ENCODE measurements at places on chromosomes 11 and 22. TPM values are rescaled to one million over a fixed set of nuclear protein-coding genes. Genes with fewer than 3 reads are reported as not detected.

DNA sequence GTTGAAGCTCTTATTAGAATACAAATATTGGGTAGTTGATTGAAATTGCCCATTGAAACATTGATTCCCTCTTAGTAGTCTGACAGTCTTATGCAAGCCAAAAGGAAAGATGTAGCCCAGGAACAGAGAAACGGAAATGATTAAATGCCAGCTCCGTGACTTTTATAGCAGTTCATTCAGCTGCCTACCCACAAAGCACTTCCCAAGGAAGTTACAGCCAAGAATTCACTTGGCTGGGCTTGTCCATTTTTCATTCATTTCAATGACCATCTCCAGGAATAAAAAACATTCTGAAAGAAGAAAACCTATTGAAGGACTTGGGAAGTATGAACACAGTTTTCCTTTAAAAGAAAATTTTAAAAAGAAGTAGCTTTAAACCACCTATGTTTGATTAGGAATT, 62.0 kb downstream of the NCAM1 start:
- no peak for DNase-seq

GRCh38 chr11:11538277-11538960, 83.4 kb downstream of the GALNT18 start:
- DNase-seq = no peak

- DNase-seq = no peak
These were observed 22.0 kb downstream of the ST14 start for GRCh38 chr11:130181295-130182272.

DNA sequence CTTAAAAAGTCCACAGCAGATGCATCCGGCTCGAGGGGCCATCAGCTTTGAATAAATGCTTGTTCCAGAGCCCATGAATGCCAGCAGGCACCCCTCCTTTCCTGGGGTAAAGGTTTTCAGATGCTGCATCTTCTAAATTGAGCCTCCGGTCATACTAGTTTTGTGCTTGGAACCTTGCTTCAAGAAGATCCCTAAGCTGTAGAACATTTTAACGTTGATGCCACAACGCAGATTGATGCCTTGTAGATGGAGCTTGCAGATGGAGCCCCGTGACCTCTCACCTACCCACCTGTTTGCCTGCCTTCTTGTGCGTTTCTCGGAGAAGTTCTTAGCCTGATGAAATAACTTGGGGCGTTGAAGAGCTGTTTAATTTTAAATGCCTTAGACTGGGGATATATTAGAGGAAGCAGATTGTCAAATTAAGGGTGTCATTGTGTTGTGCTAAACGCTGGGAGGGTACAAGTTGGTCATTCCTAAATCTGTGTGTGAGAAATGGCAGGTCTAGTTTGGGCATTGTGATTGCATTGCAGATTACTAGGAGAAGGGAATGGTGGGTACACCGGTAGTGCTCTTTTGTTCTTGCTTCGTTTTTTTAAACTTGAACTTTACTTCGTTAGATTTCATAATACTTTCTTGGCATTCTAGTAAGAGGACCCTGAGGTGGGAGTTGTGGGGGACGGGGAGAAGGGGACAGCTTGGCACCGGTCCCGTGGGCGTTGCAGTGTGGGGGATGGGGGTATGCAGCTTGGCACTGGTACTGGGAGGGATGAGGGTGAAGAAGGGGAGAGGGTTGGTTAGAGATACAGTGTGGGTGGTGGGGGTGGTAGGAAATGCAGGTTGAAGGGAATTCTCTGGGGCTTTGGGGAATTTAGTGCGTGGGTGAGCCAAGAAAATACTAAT, 1.9 kb downstream of the NEAT1 start:
- peak; percentile 13 for DNase-seq

- no peak for DNase-seq
These were observed 7.7 kb downstream of the CCDC73 start for GRCh38 chr11:32786811-32787210.

CCDC73 gene
- total RNA-seq = not detected

GRCh38 chr22:36873614-36874308, 13.0 kb downstream of the NCF4 start:
- DNase-seq = no peak

DNA sequence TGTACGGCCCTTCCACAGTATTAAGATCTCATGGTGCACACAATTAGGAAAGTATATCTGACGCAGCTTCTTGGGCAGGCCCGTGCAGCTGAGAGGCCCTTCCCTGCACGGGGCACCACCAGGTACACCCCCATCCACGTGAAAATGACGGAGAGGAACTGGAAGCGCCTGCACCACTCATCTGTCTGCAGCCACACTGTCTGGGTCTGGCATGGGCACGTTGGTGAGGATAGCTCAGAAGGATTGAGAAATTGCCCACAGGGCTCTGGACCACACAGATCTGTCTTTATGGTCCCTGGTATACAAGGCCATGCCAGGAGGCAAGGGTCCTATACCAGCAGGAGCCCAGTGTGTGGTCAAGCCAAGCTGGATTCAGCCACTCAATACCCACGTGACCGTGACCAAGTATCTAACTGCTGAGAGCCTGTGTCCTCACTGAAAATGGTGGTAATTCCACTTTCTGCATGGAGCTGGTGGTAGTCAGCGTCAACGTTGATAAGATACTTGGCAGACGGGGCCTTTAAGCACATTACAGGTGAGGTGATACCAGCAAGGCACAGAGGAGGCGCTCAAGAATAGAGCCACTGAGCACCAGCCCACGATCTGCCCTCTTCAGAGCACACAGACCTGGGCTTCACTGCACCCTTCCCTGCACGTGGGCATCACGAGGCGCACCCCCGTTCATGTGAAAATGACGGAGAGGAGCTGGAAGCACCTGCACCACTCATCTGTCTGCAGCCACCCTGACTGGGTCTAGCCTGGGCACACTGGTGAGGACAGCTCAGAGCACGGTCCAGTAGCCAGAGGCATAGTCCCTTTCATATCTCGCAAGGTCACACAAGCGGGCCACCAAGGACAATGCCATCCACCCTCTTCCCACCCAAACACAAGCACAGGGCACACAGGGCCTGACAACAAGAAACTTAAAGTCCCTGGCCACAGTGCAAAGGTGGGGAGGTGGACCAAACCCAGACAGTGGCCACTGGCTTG, 28.4 kb downstream of the SHANK2 start:
- no peak for DNase-seq

- DNase-seq = no peak
These were observed 59.3 kb upstream of the TTLL12 start for GRCh38 chr22:43246188-43246587.

TSPAN32 gene
- total RNA-seq = 6.4 TPM

GRCh38 chr11:34351687-34352469, 5.9 kb downstream of the ABTB2 start:
- DNase-seq = no peak

CRYBB2 gene
- not detected for total RNA-seq

FTH1 gene
- total RNA-seq = 5,629 TPM

GRCh38 chr11:96367342-96367741, 22.4 kb downstream of the CCDC82 start:
- no peak for DNase-seq

GRCh38 chr11:27329867-27330632, 33.0 kb downstream of the CCDC34 start:
- no peak for DNase-seq

Data from omental fat pad (tissue), 4 donors.